ENCODE measurements at places on chromosomes 5 and 9. TPM values are rescaled to one million over a fixed set of nuclear protein-coding genes. Genes with fewer than 3 reads are reported as not detected.

The SLC25A25 gene
- 32.7 TPM for total RNA-seq

DNA sequence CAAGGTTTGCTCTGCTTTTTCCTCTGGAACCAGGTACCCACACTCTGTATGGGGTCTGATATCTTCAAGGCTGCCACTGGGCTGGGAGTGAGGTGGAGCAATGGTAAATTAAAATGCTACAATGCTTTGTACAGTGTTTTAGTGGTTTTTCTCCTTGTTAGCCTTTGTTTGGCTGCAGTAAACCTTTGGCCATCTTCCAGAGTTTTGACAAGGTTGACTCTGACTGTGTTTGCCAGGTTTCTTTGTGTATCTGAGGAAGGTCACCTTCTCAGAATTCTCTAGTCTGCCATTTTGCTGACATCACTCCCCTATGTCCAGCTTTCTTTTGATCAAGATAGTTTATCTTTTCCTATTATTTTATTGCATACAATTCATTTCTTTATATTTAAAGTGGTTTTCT lies 11.2 kb downstream of the SPATA31D1 start:
- no peak for DNase-seq

- DNase-seq, result no peak
These were observed 159.4 kb downstream of the MYO10 start for GRCh38 chr5:16776611-16777251.

- DNase-seq, result no peak
These were observed 99.1 kb upstream of the CKMT2 start for GRCh38 chr5:81134066-81134465.

The TMC1 gene
- not detected for total RNA-seq

The LIFR gene
- 66.1 TPM for total RNA-seq

DNA sequence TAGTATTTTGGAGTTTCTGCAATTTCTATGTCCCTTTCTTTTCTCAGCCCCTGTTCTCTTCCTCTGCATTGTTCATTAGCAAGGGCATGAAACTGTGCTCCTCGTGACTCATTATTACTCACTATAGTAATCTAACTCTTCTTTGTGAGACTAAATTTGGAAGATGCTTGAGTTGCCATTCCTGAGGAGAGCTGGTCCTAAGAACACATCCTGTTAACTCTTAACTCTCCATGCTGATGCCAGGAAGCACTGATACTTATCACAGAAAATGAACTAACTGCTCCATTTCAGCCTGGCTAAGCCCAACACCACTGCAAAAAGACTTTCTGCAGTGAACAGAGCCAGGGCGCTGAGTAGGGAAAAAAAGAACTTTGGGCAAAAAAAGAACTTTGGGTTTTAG lies 10.6 kb upstream of the CSNK1A1 start:
- peak; percentile 98 for DNase-seq

DNA sequence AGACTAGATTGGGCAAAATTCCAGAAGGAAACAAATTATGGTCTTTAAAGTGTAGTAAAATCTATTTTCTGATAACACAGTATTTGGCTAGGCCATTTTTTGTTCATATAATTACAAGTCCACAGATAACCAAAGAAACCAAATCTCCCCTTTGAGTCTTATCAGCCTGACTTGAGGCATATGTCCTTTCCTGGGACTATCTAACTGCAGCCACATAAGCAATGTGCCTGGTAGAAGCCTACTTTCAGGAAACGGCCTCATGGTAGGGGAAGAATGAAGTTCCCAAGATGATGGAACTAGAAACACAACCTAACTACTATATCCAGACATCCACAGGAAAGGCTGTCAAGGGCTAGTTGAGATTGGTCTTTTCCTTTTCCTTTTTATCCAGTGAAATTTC lies 130.0 kb downstream of the PIK3R1 start:
- no peak for DNase-seq

The COL5A1 gene
- total RNA-seq, result 205 TPM

DNA sequence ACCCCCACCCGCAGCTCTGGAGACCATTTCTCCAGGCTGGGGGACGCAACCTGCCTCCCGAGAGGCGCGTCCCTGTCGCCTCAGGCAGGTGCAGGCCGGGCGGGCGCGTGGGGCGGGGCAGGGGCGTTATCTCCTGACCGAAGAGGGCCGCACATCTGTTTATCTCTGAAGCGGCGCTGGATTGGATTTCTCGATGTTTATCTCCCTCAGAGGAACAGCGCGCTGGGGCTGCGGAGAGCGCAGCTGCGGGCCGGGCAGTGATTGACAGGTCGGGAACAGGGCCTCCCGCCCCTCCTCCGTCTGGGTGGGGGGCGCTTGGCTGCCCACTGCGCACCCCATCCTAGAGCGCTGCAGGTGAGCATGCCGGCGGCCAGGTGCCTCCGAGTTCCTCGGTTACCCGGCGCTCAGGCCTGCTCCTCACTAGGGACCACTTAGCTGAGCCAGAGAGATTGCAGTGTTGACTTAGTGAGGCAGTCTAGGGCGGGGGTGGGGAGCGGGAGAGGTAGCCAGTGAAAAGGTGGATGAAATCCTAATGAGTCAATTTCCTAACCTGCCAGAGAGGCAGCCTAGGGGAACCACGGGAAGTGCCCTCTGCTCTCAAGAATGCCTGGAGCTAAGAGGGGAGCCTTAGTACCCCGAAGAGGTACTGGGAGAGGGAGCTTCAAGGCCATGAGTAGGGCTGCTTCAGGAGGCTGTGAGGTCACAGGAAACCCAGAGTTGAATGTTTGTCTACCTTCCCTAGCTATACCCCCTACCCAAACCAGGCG lies 39.6 kb upstream of the TIFAB start:
- DNase-seq, result peak; percentile 15

DNA sequence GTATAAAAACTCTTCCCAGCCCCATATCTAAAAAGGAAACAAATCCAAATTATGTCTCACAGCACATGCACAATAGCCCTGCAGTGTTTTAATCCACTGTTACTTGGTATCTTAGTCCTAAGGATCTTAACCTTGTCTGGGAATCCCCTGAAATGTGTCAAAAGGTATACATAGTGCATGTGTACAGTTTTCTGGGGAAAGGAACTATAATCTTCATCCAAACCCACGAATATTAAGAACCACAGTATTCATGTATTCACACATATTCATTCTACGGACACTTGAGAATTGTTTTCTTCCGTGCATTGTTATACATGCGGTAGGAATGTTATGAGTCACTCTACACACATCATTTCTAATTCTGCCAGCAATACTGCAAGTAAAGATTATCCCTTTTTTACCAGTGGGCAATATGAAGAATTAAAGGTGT lies 47.8 kb upstream of the SNX2 start:
- peak; percentile 48 for DNase-seq

- no peak for DNase-seq
These were observed 5.3 kb upstream of the DAB2IP start for GRCh38 chr9:121645853-121646807.

- peak; percentile 74 for DNase-seq
These were observed 6.3 kb upstream of the TTLL11 start for GRCh38 chr9:122099271-122099869.

DNA sequence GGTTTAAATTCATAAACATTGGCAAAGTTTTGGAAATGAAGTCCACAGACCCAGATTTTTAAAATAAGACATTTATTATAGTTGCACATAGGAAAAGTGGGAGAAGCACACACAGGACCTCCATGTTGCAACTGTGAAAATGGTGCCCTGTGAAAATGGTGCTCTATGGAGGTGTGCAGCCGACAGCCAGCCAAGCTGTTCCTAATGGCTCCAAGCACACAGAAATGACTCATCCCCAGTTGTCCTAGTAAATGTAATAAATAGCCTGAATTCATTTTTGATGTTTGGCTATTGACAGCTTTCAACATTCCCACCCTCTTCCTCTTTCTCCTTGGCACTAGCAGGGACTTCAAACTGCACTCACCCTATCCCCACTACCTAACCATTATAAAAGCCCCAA lies 590.9 kb downstream of the CAAP1 start:
- no peak for DNase-seq

The PRDM9 gene
- total RNA-seq, result not detected

The CTSV gene
- total RNA-seq, result 41.7 TPM

- DNase-seq, result no peak
These were observed 780.3 kb downstream of the KCTD16 start for GRCh38 chr5:144950996-144951395.

DNA sequence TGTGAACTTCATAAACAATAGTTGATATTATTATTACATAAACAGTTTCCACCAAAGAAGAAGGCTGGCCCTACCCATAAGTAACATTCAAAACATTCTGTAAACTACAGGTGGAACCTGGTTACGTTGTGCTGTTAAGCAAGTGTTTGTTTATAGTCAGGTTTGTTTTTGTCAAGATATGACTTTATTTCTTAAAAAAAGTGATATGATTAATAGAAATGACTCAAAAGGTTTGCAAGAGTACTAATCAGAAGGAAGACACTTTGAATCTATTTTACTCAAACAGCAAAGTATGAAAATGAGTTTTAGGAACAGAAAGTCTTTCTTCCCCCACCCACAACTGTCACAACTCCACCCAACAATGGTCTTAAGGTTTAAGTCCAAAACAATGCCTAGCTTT lies 220.8 kb downstream of the PLK2 start:
- no peak for DNase-seq

DNA sequence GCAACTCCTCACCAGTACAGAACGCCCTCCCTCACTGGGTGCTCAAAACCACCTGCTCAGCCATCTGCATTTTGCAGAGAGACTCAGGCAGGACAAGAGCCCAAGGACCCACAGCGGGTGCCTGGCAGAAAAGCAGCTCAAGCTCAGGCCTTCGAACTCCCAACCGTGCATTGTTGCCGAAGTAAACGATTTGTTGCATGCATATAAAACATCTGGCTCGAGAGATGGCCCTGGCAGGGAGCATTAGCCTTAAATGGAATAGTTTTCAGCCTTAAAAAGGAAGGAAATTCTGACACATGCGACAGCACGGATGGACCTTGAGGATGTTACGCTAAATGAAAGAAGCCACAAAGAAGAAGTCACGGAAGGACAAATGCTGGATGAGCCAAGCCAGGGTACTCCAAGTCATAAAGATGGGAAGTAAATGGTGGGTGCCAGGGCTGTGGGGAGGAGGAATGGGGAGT lies 160.4 kb upstream of the PHYKPL start:
- no peak for DNase-seq

- no peak for DNase-seq
These were observed 216.2 kb downstream of the PTPRD start for GRCh38 chr9:10396615-10397014.

- no peak for DNase-seq
These were observed 78.1 kb downstream of the MED27 start for GRCh38 chr9:132001567-132001966.
